ENCODE measurements at places on chromosomes 2 and 18.

- DNase-seq, result no peak
Observed at GRCh38 chr2:68435615-68436014, 31.5 kb downstream of the FBXO48 start.

DNA sequence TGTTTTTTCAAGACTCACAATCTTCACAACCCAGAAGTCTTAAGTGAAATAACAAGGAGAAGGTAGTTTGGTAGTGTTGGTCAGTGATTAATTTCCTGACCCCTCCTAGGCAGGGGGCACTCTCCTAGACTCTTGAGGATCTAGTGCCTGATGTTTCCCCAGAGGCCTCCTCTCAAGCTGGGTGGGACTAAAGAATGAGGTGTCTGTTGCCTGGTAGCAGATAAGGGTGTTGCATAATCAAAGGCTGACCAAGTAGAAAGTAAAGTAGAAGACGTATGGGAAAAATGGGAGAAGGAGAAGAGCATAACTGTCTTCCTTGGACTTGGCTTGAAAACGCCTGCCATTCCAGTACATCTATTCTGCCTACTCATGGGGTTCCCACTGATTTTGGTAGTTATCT lies 37.8 kb downstream of the VIT start:
- DNase-seq, result no peak

DNA sequence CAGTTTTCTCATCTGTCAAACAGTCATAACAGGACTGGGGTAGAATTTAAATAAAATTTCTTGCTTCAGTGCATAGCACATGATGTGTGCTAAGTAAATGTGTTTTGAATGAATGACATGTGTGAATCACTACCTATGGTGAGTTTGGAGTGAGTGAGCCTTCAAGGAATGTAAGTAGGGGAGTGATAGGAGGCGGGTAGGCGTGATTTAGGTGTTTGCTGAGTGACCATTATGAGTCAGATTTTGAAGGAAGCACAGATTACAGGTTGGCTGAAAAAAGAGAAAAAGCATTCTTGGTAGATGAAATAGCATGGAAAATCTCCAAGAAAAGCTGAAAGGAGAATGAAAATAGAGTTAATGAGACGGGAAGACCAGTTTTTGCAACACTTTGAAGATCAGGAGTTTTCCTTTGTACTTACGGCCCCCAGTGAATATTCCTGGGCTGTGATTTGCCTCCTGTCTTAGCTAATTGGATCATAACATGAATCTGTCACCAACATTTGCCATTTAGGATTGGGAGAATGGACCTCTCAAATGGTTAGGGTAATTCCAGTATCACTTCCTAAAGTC lies 136.9 kb upstream of the GATA6 start:
- DNase-seq, result no peak

DNA sequence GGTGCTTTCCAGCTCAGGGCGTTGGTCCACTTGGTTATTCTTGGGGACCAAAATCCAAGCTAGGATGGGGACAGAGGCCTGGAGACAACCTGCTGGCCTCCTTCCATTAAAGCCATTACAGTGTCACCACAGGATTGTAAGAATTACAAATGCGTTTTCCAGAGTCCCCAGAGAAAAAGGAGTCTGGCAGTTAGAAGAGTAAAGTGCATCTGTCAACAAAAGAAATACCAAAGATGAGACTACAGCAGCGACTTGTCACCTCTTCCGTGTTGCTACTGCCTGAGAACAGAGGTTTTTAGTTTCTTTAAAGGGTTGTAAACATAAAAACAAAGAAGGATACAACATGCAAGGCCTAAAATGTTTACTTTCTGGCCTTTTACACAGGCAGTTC lies 235.7 kb downstream of the AGAP1 start:
- no peak for DNase-seq

DNA sequence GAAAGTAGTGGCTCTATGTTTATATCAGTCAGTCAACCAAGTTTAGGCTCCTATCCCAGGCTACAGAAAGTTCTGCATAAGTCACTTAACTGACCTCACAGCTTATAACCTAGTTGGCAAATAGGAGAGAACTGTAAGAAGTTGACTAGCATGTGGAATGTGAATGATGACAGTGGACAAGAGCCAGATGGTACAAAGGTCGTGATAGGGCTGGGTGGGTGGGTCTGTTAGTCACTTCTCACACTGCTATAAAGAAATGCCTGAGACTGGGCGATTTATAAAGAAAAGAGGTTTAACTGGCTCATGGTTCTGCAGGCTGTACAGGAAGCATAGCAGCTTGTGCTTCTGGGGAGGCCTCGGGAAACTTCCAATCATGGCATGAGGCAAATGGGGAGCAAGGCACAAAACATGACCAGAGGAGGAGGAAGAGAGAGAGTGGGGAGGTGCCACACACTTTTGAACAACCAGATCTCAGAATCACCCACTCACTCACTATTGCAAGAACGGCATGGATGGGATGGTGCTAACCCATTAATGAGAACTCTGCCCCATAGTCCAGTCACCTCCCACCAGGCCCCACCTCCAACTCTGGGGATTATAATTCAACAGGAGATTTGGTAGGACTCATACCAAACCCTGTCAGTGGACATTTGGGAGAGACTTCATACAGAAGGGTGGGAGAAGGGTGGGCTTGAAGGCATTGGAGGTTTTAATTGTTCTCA lies 68.8 kb downstream of the LTBP1 start:
- DNase-seq, result no peak

- DNase-seq, result no peak
Observed at GRCh38 chr2:105763076-105763475, 18.4 kb downstream of the NCK2 start.

GRCh38 chr2:45128580-45128997 lies 119.3 kb upstream of the SIX2 start:
- no peak for DNase-seq

DNA sequence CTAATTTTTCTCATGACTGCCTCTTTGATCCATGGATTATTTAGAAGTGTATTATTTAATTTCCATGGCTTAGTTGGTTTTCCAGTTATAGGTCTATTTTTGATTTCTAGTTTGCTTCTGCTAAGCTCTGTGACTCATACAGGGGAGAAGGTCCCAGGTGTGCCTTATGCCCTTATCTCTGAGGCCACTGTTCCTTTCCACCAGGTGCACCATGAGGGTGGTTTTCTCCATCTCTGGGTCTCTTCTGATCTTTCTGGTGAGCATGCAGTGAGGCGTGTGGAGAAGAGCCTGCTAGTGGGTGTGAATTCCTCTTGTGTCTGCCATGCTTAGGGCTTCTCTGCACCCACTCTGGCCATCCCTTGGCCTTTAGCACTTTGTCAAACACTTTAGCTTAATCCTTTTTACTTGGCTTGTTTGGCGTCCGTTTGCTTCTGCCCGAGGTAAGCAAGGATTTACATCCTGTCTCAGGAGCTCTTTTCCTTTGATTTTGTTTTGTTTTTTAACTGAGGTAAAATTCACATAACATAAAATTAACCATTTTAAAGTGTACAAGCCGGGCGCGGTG lies 129.8 kb upstream of the ARL4C start:
- no peak for DNase-seq

DNA sequence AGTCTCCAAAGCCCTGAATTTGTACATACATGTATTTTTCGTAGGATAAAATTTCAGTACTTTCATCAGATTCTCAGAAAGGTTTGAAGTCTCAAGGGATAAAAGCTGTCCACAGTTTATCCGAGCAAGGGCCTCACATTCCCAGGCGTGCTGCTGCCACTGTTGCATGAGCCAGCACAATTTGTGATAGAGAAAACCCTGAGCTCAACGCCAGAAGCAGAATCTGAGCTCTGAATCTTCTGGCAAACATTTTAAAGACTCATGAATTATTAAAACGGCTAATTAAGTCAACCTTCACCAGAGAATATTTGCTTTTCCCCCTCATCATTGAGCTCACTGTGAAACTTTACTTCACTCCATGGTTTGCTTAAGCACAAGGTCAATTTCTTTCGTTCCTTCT lies 38.5 kb upstream of the STPG4 start:
- no peak for DNase-seq

DNA sequence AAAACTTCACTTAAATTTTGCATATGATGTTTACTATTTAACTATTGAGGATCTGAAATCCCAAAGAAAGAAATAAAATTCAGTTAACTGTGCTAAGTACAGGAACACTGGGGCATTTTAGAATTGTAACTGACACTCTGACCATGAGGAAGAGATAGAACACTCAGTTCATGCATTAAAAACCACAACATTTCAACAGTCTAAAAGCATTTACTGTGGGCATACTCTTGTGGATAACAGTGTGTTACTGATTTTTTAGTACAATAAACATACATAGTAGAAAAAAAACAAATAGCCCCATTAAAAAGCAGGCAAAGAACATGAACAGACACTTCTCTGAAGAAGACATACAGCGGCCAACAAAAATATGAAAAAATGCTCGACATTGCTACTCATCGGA lies 1122.7 kb upstream of the PIK3C3 start:
- DNase-seq, result no peak

GRCh38 chr2:112877423-112877822 lies 33.5 kb upstream of the IL37 start:
- DNase-seq, result no peak

DNA sequence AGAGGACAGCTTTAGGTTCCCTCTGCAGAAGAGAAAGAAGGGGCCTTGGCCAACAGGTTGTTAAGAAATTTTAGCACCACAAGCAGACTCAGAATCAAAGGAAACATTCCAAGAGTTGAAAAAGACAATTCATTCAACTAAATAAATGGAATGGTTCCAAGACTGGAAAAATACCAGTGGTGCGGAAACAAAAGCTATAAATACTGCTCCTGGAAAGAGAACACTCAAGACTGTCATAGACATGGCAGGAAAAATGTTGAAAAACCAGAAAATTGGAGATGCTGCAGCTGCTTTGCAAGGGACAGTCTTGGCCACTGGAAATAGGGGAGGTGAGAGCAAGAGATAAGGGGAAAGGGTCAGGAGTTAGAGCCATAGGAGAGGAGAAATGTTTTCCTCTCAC lies 312.7 kb upstream of the CYRIA start:
- no peak for DNase-seq

DNA sequence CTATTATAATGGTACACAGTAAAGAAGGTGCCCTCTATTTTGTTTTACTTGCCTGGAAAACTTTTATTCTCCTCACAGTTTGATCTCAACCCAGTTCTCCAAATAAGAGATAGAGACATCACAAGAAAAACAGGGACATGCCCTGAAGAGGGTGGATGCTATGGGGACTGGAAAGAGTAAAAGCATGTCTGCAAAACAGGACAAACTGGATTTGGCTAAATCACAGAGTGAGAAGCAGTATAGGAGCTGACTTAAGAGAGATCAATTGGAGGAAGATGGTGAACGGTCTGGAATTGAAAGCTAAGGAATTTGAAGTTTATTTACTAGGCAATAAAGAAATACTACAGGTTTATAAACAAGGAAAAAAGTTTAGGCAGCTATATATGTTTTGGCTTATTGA lies 33.0 kb downstream of the SP140L start:
- no peak for DNase-seq

- no peak for DNase-seq
Observed at GRCh38 chr2:162480067-162480466, 136.1 kb downstream of the GCA start.

- no peak for DNase-seq
Observed at GRCh38 chr2:28683100-28683706, 68.4 kb upstream of the PPP1CB start.

GRCh38 chr2:176270100-176270750 lies 983 bp downstream of the MTX2 start:
- no peak for DNase-seq

GRCh38 chr2:68284896-68285295 lies 32.6 kb upstream of the PPP3R1 start:
- DNase-seq, result no peak

GRCh38 chr2:80489717-80490116 lies 185.2 kb upstream of the LRRTM1 start:
- no peak for DNase-seq

GRCh38 chr2:200466425-200467418 lies 43.1 kb downstream of the KCTD18 start:
- DNase-seq, result no peak

GRCh38 chr2:162092658-162093556 lies 18.9 kb upstream of the DPP4 start:
- no peak for DNase-seq

DNA sequence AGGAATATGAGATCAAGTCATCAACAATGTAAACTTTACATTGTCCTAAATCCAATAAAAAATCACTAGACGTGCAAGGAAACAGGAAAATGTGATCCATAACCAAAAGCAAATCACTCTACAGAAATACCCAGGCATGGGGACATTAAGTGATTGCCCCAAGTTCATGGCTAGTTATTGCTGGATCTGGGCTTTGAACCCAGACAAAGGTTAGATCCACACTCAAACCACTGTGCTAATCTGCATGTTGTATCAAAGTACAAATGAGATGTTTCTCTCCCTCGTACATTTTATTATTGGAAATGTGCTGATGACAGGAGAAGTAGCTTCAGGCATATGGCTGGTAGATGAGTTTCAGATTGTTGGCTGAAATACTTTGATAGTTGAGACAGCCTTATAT lies 2.7 kb upstream of the ARL5A start:
- no peak for DNase-seq

DNA sequence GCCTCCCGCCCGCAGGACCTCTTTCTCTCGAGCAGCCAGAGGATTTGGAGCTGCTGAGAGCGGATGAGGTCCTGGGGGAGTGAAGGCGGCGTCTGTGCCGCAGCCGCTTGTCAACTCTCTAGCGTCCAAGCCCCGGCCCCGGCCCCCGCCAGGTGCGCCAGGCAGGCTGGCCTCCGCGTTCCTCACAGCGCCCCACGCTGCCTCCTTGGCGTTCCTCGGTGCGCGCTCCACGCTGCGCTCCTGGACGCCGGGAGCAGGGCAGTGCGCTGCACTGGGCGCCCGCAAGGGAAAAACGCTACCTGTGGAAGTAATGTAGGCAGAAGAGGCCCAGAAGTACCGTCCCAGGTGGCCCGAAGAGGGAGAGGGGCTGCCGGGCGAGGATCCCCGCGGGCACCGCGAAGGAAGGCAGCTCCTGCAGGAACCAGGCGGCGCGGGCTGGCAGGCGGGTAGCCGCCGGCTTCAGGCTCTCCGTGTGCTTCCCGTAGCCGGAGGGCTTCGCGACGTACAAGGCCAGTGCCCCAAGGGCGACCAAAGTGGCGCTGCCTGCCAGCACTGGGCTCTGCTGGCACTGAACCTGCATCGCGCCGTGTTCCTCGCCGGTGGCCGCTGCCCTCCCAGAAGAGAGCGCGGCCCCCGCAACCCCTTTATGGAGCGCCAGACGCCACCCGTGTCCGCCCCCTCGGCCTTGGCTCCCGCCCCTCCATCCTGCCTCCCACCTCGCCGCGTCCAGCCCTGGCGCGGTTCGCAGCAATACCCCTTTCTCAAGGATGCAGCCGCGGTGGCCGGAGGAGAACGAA lies at the start of gene SRD5A2:
Gene SRD5A2, minus strand, starts transcription at position 618 of the 797 bp plus-strand sequence. Its CDS starts 38 bp downstream, at position 580.
- DNase-seq, result no peak

GRCh38 chr2:136997557-136997956 lies 232.2 kb downstream of the THSD7B start:
- DNase-seq, result no peak

- DNase-seq, result no peak
Observed at GRCh38 chr2:11796190-11797171, 50.0 kb downstream of the LPIN1 start.

- no peak for DNase-seq
Observed at GRCh38 chr2:138711812-138712211, 68.4 kb downstream of the NXPH2 start.

- DNase-seq, result no peak
Observed at GRCh38 chr18:66621816-66622576, 18.1 kb upstream of the CDH19 start.

- DNase-seq, result no peak
Observed at GRCh38 chr18:39491408-39491807, 1925.8 kb upstream of the CELF4 start.

All from GM12864 (cell line).